Osteoblast (primary cell): ENCODE measurements at places on chromosomes 4 and X. TPM values are rescaled to one million over a fixed set of nuclear protein-coding genes. Genes with fewer than 3 reads are reported as not detected.

- no peaks in the 10 kb centered on the region for H3K27me3 ChIP-seq
- H3K4me3 ChIP-seq = no peak overlapping the region
- no peaks in the 10 kb centered on the region for H3K36me3 ChIP-seq
- H3K27ac ChIP-seq = no peak overlapping the region
- no peaks in the 10 kb centered on the region for H3K4me1 ChIP-seq
Measured at GRCh38 chrX:55149242-55149641, 60.4 kb downstream of the PAGE2 start.

GRCh38 chrX:3461397-3462165 lies 115.1 kb upstream of the MXRA5 start:
- DNase-seq = no peak
- H3K4me3 ChIP-seq = peak overlapping the region; percentile 64
- no peaks in the 10 kb centered on the region for H3K36me3 ChIP-seq
- H3K4me1 ChIP-seq = no peaks in the 10 kb centered on the region
- no peak overlapping the region for H3K27ac ChIP-seq
- H3K27me3 ChIP-seq = no peaks in the 10 kb centered on the region

The SLC25A5 gene
- 165 and 174 TPM in 2 replicates for total RNA-seq

- H3K4me3 ChIP-seq = no peak overlapping the region
- no peaks in the 10 kb centered on the region for H3K36me3 ChIP-seq
- H3K27ac ChIP-seq = no peak overlapping the region
- no peaks in the 10 kb centered on the region for H3K27me3 ChIP-seq
- DNase-seq = peak; percentile 0
Measured at GRCh38 chr4:96912716-96913115, 1072.8 kb downstream of the PDHA2 start.

DNA sequence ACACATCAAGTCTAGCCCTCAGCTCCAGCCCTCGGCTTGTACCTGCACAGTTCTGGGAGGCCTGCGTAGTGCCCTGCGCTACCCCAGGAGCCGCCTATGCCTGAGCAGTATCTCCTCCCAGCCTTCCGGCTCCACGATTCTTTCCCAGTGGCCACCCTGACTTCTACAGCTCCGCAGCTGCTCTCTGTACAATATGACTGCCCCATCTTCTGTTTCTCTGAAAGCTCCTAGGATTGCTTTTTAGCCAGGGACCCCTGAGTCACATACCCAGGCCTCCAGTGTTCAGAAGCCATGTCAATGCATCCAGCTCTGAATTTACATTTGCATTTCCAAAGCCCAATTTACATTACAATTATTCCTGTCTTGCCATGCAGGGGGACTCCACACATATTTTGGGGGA lies 135.5 kb downstream of the PJA1 start:
- no peaks in the 10 kb centered on the region for H3K36me3 ChIP-seq
- no peak for DNase-seq
- peaks cover 3% of the 10 kb centered on the region for H3K4me1 ChIP-seq
- no peak overlapping the region for H3K27ac ChIP-seq
- no peak overlapping the region for H3K4me3 ChIP-seq

The PPA2 gene
- 67.0 and 68.7 TPM in 2 replicates for total RNA-seq

The PDGFRA gene
- 316 and 373 TPM in 2 replicates for total RNA-seq

DNA sequence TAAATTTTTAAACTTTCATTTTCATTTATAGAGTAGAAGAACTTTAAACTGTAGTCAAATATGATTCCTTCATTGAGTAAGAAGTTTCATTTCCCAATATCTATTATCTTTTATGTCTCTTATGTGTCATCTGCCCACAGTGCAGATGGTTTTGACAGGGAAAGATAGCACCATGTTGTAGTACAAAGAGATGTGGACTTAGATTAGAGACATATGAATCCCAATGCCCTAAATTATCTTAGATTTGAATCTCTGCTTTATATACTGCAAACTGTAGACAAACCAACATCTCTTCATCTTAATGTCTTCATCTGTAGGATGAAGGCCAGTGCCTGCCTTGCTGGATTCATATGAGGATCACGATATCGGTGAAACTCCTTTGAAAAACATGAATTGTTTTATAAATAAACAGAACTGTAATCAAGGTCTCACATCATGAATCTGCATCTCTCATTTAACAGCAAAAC lies 217.5 kb downstream of the BANK1 start:
- H3K27ac ChIP-seq = no peak overlapping the region
- no peaks in the 10 kb centered on the region for H3K27me3 ChIP-seq
- H3K36me3 ChIP-seq = no peaks in the 10 kb centered on the region
- no peak overlapping the region for H3K4me3 ChIP-seq
- peaks cover 7% of the 10 kb centered on the region for H3K4me1 ChIP-seq

DNA sequence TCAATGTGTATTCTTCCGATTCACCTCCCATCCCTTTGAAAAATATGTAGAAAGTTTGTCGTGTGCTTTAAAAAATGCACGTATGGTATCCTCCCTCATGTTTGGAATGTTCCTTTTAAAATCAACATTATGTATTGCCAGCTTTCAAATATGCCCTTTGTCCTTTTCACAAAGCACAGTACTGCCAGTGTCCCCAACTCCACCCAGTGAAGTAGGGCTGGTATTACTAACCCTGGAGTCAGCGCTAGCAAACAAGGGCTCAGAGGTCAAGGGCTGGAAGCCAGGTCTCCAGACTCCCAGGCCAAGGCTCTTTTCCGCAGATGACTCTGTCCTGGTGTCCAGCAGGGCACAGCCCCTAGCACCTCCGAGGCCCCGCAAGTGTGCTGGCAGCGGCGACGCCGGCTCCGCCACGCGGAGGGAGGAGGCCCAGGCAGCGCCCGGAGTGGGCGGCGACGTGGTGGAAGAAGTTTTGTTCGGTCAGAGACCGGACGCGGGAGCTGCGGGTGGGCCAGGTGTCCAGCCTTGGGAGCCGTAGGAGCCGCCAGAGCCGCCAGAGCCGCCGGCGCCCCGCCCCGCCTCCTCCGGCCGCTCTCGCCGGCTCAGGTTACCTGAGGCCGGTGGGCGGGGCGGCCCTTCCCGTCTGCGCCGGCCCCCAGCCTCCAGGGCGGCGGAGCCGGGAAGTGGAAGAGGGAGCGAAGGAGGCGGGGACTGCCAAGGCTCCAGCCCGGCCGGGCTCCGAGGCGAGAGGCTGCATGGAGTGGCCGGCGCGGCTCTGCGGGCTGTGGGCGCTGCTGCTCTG lies at the start of gene IL13RA1:
Gene IL13RA1, plus strand, starts transcription at position 720 of the 799 bp plus-strand sequence. Its CDS starts 33 bp downstream, at position 753.
- H3K4me3 ChIP-seq = peak within 1 kb of the TSS; percentile 76
- H3K4me1 ChIP-seq = peaks cover 25% of the 10 kb centered on the region
- H3K27ac ChIP-seq = peak within 1 kb of the TSS; percentile 60
- DNase-seq = peak; percentile 95
- no peaks in the 10 kb centered on the region for H3K36me3 ChIP-seq

The PCDH18 gene
- 171 and 191 TPM in 2 replicates for total RNA-seq

DNA sequence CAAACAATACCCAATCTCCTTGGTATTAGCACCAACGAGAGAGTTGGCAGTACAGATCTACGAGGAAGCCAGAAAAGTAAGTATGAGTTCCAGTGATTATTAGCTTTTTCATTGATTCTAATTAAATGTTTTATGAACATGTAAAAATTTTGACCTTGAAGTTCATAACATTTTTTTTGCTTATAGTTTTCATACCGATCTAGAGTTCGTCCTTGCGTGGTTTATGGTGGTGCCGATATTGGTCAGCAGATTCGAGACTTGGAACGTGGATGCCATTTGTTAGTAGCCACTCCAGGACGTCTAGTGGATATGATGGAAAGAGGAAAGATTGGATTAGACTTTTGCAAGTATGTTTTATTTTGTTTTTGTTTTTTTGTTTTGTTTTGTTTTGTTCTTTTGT lies 10.1 kb downstream of the DDX3X start:
- no peaks in the 10 kb centered on the region for H3K27me3 ChIP-seq
- H3K27ac ChIP-seq = no peak overlapping the region
- no peak overlapping the region for H3K4me3 ChIP-seq
- no peak for DNase-seq

GRCh38 chr4:152607178-152607577 lies 71.3 kb upstream of the FBXW7 start:
- H3K27me3 ChIP-seq = peaks cover 12% of the 10 kb centered on the region
- no peak for DNase-seq
- no peak overlapping the region for H3K4me3 ChIP-seq
- no peaks in the 10 kb centered on the region for H3K4me1 ChIP-seq

- DNase-seq = no peak
- no peak overlapping the region for H3K27ac ChIP-seq
- H3K27me3 ChIP-seq = no peaks in the 10 kb centered on the region
- no peaks in the 10 kb centered on the region for H3K36me3 ChIP-seq
- no peaks in the 10 kb centered on the region for H3K4me1 ChIP-seq
Measured at GRCh38 chr4:35516102-35516501, 728.2 kb downstream of the ARAP2 start.

DNA sequence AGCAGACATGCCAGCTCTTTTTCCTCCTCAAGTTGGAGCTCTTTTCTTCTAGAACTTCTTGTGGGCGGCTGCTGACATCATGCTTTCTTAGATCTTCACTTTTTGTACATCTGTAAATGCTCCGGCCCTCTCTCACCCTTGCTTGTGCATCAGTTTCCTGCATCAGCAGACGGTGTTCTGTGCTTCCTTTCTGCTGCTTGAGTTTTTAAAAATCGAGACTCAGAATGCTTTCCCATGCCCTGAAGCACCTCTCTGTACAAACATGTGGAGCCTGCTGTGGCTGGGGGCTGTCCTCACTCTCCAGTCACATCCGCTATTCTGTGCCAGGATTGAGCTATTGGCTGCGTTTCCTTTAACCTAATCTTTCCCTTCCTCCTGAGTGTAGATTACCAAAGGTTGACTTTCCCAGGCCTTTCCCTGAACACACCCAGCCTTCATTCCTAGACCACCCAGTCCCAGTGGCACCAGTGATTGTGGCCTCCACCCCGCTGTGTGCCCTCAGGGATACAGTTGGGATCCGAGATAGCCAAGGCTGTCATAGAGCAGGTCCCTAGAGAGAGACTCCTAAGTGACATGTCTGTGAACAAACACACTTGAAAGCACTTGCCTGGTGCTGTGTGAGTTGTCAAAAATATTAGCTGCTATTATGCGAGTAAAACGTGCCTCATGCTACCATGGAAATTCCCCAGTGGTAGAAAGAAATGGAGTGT lies 41.9 kb downstream of the TNIP2 start:
- H3K27me3 ChIP-seq = no peaks in the 10 kb centered on the region
- DNase-seq = peak; percentile 38
- H3K36me3 ChIP-seq = peaks cover 25% of the 10 kb centered on the region

DNA sequence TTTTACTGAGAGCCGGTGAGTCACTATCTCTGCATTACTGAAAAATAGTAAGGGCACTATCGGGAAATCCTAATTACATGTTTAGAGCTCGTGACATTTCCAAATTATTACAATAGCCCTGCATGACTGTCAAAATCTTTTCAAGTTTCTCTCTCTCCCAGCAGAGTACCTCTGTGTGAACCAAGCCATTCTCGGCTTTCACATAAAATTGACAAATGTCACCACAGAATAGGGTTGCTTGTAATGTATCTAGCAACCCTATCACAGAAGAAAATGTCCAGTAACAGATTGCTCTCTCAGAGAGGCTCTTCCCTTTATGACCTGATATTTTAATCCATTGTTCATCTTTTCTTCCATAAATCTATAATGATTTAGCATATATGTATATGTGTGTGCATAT lies 144.8 kb upstream of the GNPDA2 start:
- H3K4me1 ChIP-seq = no peaks in the 10 kb centered on the region
- no peak for DNase-seq
- no peak overlapping the region for H3K4me3 ChIP-seq
- no peaks in the 10 kb centered on the region for H3K27me3 ChIP-seq

The SMS gene
- 69.2 and 76.0 TPM in 2 replicates for total RNA-seq

DNA sequence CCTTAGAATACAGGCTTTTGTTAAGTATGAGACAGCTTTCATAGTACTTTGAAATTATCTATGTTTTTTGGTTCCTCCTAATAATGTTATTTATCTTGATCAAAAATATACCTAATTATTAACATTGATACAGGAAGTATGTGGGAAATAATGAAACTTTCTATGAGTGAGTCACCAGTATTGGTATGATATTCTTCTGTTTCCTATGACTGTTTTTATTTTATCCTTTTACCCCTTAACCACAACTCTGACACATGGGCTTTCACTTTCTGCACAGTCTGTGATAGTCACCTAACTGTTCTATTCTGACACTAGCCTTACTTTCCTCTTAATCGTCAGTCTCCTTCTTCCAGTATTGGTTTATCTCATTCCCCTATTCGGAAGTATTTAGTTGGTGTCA lies 4.7 kb downstream of the THAP9 start:
- H3K36me3 ChIP-seq = no peaks in the 10 kb centered on the region
- peak overlapping the region; percentile 5 for H3K27ac ChIP-seq
- DNase-seq = peak; percentile 76
- no peaks in the 10 kb centered on the region for H3K27me3 ChIP-seq
- no peak overlapping the region for H3K4me3 ChIP-seq
- H3K4me1 ChIP-seq = peaks cover 10% of the 10 kb centered on the region

DNA sequence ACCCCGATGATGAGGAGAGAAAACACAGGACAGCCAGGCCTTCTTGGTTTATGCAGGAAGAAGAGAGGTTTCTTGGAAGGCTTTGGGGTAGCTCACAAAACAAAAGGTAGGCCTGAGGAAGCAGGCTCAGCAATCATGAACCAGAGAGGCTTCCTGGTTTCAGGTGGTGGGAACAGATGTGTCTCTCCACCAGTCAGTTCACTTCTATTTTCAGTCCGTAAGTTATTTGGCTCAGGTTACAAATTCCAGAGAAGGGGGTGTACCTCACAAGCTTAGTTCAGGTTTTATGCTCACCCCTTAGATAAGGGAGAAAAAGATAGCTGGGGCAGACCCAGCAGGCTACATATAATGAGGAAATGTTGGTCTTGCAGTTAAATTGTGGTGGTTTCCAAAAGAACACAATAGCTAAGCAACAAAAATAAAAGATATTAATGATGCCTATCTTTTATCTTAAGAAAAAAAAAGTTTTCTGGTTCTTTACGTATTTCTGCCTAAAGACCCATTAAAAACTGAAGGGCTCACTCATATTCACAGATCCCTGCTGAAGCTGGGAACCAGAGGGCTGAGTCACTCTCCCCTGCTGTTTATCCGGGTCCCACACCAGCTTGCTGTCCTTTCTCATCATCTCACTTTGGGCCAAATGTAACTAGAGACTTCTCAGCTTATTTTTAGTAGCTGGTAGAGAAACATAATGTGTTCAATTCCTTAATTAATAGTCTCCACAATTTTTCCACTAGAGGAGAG lies 177.0 kb downstream of the CAMK2D start:
- DNase-seq = no peak
- H3K36me3 ChIP-seq = peaks cover 6% of the 10 kb centered on the region
- H3K27me3 ChIP-seq = no peaks in the 10 kb centered on the region
- H3K27ac ChIP-seq = peak overlapping the region; percentile 52
- H3K4me3 ChIP-seq = no peak overlapping the region

The FAT4 gene
- 27.9 and 31.2 TPM in 2 replicates for total RNA-seq

- H3K36me3 ChIP-seq = no peaks in the 10 kb centered on the region
- no peaks in the 10 kb centered on the region for H3K4me1 ChIP-seq
- H3K27me3 ChIP-seq = no peaks in the 10 kb centered on the region
- no peak overlapping the region for H3K4me3 ChIP-seq
- H3K27ac ChIP-seq = no peak overlapping the region
Measured at GRCh38 chr4:117771647-117772337, 262.5 kb upstream of the NDST3 start.

The TRAM1L1 gene
- 4.3 and 8.5 TPM in 2 replicates for total RNA-seq

GRCh38 chr4:184620212-184620867 lies 28.9 kb downstream of the CASP3 start:
- no peak for DNase-seq
- H3K4me3 ChIP-seq = no peak overlapping the region
- no peaks in the 10 kb centered on the region for H3K4me1 ChIP-seq
- H3K27ac ChIP-seq = no peak overlapping the region
